ENCODE measurements at places on chromosomes 3 and 15.

GRCh38 chr15:83959477-83959876 is 276.1 kb upstream of the GOLGA6L4 start:
- DNase-seq: no peak

DNA sequence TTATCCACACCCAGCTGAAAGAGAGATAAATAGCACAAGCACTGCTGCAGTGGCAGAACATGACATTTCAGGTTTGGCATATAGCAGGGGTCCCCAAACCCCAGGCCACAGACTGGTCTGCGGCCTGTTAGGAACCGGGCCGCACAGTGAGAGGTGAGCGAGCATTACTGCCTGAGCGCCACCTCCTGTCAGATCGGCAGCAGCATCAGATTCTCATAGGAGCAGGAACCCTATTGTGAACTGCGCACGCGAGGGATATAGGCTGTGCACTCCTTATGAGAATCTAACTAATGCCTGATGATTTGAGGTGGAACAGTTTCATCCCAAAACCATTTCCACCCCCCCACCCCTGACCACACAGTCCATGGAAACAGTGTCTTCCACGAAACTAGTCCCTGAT is 54.6 kb downstream of the CCR4 start:
- DNase-seq: no peak

GRCh38 chr3:190094160-190094718 is 26.5 kb downstream of the P3H2 start:
- DNase-seq: no peak

- no peak for DNase-seq
Observed at GRCh38 chr15:40918799-40919392, 10.2 kb upstream of the DLL4 start.
